Fibroblast of skin of abdomen (primary cell): ENCODE measurements at places on chromosomes 13 and 19.

GRCh38 chr13:108345016-108345415, 75.5 kb downstream of the TNFSF13B start:
- DNase-seq: no peak

DNA sequence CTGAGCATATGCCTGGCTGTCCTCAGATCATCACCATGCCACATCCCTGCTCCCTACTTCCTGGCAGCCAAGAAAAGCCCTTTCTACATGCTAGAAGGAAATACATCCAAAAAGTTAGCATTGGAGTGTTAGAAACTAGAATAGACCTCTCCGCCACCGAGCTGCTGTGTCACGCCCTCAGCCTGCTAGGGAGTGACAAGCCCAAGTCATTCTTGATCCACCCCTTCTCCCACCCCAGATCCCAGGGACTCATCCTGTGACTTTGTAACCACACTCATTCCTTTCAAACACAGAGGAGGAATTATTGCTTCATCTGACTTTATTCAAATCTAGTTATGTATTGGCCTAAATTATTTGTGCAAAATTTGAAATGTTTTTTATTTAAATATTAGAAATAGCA, 45.3 kb downstream of the POLR1D start:
- no peak for DNase-seq

- no peak for DNase-seq
Measured at GRCh38 chr13:77235456-77236022, 91.4 kb downstream of the MYCBP2 start.

- DNase-seq: no peak
Measured at GRCh38 chr19:21532904-21533303, 27.5 kb downstream of the ZNF429 start.

GRCh38 chr13:42420304-42420703, 148.4 kb downstream of the AKAP11 start:
- DNase-seq: no peak

DNA sequence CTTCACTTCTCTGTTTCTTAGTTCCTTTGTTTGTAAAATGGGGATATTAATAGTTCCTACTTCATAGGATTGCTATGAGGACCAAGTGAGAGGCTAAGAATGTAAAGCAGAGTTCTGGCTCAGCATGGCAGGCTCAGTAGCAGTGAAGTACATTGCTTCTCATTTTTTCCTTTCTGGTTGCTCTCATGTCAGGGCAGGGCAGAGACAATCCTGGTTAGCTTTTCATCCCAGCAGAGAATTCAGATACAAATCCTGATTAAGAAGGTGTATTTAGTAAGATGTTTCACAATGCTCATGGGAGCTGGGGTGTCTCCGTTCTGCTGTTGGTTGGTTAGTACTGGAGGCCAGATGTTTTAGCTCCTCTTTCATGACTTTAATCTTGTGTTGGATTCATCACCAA, 42.9 kb downstream of the WASF3 start:
- DNase-seq: peak; percentile 67

DNA sequence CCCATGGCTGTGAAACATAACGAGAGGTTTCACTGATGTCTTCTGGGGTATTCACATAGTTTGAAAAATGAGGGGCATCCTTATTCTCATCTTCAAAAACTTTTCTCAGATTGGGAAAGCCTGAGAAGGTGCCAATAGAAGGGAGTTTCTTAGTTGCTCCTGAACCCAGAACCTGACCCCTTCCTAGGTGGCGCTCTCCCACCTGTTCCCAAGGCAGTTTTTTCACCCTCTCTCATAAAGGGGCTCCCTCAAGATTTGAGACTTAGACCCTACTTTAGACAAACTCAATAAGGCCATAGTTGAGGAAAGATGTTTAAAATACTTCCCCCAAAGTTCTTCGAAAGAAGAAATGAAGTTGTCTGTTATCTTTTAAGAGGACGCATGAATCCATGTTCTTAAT, 142.2 kb downstream of the FGF9 start:
- DNase-seq: no peak

GRCh38 chr13:80499536-80500290, 158.8 kb upstream of the SPRY2 start:
- DNase-seq: peak; percentile 20

- DNase-seq: no peak
Measured at GRCh38 chr13:25372284-25373081, 709 bp downstream of the ATP8A2 start.

DNA sequence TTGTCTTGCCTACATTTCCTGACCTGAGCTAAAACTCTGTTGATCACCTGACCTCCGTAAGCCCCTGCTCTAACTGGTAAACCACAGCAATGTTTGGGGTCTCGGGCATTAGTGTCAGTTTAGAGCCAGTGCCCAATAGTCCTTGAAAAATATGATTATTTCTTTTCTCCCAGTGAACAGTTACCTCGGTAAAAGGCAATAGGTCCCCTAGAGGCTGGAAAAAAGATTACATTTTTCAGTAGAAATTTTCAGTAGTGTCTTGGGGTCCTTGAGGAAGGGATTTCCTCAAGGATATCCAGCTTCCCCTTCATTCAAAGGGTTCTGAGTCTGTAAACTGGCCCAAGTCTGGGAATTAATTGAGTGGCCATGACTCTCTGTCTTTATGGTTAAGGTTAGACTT, 177.5 kb downstream of the SLC7A1 start:
- DNase-seq: no peak

DNA sequence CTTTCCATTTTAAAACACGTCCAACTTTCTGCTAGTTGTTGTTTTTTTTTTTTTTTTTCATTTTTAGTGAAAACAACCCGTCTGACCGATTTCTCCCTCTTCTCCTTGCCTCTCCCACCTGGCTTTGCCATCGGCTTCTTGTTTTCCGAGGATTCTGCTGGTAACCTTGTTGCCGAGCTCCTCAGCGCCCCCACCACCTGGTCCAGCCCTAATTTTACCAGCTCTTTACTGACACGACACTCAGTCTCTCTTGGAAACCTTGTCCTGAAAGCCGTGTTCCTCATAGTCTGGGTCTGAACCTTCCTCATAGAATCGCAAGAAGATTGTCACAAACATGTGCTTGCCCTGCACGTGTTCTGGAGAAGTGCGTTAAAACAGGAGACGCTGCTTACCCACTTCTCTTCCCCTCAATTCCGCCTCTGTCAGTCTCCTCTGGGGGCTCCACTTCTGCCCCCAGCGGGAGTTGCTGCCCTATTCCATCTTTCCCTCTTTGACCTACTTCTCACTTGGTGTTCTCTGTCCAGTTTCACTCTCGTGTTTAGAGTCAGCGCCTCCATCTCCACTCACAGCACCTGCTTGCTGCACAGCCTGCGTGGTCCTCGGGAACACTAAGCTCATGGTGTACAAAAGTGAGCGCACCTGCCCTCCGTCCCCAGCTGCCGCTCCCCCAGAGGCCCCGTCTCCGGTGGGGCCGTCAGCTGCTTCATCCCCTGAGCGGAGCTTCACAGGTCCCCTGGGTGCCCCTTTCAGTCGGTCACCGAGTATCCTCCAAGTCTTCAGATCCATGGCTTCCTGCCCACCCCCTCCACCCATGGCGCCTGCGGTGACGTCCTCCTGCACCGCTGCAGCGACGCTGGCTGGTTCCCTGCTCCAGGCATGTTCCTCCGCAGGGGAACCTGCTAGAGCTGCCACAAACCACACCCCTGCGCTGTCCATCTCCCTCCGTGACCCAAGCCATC, 65.1 kb downstream of the TM9SF2 start:
- DNase-seq: no peak

DNA sequence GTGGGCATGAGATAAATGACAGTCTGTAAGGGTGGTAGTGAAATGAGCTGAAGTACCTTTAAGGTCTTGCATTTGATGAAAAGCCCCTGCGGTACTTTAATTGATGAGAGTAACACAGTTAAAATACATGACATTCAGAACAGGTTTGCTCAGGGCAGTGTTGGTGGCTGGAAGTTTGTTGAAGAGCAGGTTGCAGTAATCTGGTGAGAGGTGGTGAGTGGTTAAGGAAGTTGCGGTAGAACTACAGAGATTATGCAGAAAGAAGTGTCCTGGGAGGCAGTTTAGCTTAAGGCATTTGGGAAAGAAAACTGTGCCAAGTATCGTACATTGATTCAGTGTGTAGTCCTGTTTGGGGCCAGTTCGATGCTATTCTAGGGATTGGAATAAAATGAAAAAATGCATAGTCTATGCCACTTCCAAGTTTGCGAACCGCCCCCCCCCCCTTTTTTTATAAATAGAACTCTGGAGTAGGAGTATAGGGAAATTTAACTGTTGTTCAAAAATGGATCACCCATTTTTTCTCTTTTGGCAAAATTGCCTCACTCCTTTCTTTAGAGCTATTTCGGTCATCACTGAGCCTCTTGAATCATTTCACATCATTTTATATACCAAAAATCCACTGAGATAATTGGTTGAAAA, 42.7 kb downstream of the SLAIN1 start:
- DNase-seq: no peak

DNA sequence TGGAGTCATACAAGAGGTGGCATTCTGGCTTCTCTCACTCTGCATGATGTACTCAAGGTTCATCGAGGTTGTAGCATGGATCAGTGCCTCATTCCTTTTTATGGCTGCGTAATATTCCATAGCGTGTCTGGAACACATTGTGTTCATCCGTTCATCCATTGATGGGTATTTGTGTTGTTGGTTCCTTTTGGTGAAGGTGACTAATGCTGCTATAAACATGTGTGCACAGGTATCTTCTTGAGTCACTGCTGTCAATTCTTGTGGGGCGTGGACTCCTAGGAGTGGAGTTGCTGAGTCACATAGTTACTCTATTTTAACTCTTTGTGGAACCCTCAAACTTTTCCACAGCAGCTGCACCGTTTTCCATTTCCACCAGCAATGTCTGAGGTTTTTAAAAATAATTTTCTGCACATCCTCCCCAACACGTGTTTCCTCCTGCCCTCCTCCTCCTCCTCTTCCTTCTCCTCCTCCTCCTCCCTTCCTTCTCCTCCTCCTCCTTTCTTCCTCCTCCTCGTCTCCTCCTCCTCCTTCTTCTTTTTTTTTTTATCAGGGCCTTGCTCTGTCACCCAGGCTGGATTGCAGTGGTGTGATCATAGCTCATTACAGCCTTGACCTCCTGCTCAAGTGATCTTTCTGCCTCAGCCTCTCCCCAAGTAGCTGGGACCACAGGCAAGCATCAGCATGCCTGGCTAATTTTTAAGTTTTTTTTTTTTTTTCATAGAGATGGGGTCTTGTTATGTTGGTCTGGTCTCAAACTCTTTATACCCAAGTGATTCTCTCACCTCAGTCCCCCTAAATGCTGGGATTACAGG, 2.0 kb upstream of the TMEM221 start:
- no peak for DNase-seq

DNA sequence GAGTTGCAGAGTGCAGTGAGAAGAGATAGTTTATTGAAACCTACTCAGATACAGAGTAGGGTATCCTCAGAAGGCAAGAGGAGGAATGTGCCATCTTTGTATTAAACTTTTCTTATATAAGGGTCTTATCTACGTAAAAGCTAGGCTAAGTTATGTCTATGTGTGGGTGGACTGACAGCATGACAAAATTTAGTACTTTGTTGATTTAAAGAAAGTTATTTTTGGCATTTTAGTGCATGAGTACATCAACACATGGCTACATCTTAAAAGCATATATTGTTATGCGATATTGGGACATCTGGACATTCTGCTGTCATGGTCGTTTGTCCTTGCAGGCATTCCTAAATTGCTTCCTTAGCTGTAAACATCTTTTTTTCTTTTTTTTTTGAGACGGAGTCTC, 19.0 kb upstream of the ATP8A2 start:
- DNase-seq: no peak

DNA sequence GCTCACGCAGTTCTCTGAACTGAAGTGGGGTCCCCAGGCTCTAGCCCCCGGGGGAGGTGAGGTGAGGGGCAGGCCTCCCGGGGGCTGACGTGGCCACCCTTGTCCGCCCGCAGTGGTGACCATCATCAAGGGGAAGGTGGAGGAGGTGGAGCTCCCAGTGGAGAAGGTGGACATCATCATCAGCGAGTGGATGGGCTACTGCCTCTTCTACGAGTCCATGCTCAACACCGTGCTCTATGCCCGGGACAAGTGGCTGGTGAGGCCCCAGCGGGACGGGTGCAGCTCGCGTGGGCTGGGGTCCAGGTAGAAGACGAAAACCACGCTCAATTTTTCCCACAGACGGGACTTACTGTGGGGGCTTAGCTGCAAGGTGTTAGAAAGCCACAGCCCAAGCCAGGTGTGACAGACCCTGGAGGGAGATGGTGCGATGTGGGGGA, 5.6 kb upstream of the ADM5 start:
- DNase-seq: no peak

DNA sequence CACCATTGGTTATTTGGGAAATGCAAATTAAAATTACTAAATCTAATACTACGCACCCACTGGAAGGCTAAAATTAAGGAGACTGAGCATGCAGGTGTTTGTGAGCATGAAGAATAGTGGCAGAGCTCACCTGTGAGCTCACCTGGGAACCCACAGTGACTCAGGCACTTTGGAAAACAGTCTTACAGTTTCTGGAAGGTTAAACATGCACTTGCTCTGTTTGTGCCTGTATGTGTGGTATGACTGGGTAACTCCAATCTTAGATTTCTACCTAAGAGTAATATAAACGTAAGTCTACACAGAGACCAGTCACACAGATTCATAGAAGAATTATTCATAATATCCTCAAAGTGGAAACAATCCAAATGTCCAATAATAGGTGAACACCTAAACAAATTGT, 318.8 kb downstream of the ATP8A2 start:
- DNase-seq: no peak

GRCh38 chr19:17332677-17333581, 1.7 kb downstream of the ANO8 start:
- peak; percentile 36 for DNase-seq

GRCh38 chr13:98622931-98623331, 46.0 kb upstream of the STK24 start:
- DNase-seq: peak; percentile 42
